Islet precursor cell (in vitro differentiated cells): ENCODE measurements at places on chromosomes 6 and 20.
A peak's percentile ranks its signal among the peaks of the same experiment; 100 is the strongest.

- no peak for DNase-seq
Measured at GRCh38 chr6:165615636-165616035, 47.4 kb downstream of the PDE10A start.

DNA sequence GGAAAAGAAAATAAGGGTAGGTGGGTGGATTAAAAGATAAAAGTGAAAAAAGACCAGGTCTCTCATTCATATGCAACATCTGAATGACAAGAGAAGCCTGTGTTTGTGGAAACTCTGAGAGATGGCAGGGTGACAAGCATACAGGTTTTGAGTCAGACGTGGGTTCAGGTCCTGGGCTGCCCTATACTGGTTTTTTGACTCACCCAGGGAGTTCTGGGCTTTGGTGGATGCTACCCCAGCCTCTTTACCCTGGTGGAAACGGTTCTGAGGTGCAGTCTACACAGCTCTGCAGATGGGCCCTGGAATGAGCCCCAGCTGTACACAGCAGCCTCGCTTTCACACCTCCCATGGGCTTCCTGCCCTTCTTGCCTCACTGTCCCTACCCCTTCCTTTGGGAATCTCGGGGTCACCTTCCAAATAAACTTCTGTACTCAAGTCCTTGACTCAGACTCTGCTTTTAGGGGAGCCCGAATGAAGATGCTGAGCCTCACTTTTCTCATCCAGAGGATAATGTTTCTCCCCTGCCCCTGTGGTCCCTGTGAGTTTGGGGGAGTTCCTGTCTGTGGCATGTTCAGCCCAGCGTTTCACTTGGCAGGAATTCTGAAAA lies 77.7 kb upstream of the CLDN20 start:
- DNase-seq: peak; percentile 66

DNA sequence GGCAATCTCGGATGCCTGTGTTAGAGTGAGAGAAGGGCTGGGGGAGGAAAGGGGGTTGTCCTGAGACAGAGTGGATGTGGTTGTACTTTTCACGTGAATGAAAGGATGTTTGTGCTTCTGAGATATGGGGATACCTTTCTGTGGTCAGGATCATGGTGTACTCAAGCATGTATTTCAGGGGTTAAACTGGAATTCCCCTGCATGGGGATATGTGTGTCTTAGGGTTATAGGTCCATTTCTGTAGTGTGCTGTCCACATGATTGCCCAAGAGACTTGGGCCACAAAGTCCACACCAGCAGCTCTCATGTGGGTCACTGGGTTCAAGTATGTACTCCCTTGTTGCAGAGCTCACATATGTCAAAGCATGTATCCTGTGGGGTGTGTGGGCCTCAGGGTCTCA lies 10.5 kb downstream of the SYNGAP1 start:
- DNase-seq: no peak

DNA sequence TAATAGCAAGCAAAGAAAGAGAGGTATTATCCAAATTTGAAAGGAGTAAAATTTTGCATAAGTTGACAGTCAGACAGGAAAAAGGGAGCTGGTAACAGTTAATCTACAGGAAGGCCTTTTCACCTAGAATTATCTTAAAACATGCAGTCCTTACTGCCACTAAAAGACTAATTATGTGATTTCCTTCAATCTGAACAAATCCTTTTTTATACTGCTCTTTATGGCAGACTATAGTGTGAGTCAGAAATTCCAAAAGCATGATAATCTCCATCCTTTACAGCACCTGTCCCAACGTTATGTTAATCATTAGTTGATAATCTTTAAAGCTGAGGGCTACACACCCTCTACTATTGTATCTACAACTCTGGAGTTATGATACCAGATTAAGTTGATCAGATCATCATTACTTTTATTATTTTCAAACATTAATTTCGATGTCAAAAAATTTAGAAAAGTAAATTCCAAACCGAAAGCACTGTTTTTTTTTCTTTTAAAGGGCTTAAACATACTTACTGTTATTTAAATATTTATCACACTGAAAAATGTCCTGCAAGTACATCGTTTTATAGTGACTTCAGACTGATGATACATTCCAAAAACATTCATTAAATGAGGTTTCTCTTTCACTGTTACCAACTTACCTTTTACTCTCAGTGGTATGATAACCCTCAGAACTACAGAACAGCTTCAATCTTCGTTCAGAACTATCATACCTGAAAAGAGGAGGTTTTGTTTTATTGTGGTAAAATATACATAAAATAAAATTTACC lies 33.2 kb upstream of the AKAP7 start:
- no peak for DNase-seq

GRCh38 chr6:30778001-30778635 lies 33.8 kb upstream of the IER3 start:
- no peak for DNase-seq

- DNase-seq: no peak
Measured at GRCh38 chr6:80245043-80245442, 138.6 kb downstream of the BCKDHB start.

GRCh38 chr20:49306903-49307620 lies 29.2 kb upstream of the ZNFX1 start:
- no peak for DNase-seq

- DNase-seq: no peak
Measured at GRCh38 chr6:168332020-168332419, 12.4 kb upstream of the DACT2 start.

DNA sequence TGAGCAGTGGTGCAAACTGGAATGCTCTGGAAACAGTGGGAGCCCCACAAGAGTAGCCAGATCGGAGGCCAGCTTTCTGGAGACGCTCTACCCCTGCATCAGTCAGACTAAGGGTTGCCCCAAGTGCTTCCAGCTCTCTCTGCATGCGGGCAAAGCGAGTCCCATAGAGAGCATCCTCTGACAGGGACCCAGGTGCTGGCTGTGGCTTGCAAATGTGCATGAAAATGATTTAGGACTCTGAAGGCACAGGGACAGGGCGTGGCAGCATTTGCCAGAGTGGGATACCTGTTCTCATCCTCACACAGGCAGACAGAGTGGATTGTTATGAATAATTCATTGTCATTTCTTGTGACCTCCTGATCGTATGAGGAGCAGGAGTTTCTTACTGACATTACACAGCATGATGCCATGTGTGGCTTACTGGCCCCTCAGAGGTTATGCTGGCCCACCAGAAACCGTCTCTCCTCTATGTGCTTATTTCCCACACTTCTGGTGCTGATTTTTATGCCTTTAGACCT lies 10.3 kb downstream of the RIN2 start:
- DNase-seq: no peak

GRCh38 chr20:57651881-57652605 lies 31.8 kb upstream of the ZBP1 start:
- peak; percentile 16 for DNase-seq

DNA sequence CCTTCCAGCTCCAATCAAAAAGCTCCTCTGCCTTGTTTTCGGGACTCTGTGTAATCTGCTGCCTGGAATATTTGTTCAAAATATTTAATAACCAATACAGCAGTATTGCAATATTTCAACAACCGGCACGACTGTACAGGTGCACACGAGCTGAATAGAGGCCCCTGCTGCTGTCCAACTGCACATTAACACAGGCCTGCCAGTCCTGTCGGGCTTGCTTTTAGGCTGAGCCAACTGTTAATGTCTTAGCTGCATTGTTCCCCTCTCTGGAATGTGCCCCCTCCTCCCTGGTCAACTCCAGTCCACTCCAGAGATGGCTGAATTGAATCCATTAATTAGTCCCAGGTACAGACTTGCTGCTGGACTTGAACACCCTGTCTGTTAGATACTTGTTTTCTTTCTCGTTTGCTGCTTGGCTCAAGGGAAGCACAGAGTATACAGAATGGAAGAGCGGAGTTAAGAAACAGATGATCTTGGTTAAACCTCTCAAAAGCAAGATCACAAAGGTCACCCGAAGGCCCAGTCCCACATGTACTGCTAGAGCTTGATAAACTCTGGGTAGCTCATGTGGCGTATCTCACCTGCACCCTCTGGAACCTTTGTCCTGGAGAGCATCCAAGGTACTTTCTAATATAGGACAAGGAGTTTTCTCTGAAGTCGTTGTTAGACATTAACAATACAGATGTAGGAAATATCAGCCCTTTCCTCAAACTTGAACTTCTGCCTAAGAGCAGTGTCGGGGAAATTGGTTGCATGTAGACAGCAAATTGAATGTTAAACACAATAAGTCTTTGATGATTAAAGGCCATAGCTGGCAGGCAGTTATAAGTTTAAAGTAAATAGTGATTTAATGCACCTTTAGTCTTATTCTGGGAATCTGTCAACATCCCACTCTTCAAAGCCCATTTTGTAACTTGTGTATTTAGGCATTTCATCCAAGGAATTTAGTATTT lies 31.9 kb downstream of the SHLD1 start:
- peak; percentile 80 for DNase-seq

DNA sequence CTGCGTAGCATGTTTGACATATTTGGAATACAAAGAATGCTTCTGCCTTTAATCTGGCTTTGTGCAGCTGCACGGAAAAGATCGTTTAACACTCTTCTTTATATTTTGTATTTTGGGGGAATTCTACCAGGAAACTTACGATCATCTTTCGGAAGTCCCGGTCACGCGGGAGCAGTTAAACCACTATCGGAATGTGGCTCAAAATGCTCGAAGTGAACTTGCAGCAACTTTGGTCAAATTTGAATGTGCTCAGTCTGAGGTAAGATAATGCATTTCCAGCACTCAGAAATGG lies 42.3 kb downstream of the CCDC170 start:
- no peak for DNase-seq

GRCh38 chr6:112198582-112198981 lies 55.8 kb downstream of the LAMA4 start:
- DNase-seq: no peak

- peak; percentile 51 for DNase-seq
Measured at GRCh38 chr20:38202982-38203293, 37.9 kb upstream of the TGM2 start.

GRCh38 chr6:131992557-131992956 lies 41.4 kb upstream of the CCN2 start:
- no peak for DNase-seq

GRCh38 chr6:5569491-5569890 lies 308.2 kb downstream of the FARS2 start:
- no peak for DNase-seq

GRCh38 chr20:17457079-17457478 lies 74.1 kb downstream of the BFSP1 start:
- DNase-seq: peak; percentile 26

DNA sequence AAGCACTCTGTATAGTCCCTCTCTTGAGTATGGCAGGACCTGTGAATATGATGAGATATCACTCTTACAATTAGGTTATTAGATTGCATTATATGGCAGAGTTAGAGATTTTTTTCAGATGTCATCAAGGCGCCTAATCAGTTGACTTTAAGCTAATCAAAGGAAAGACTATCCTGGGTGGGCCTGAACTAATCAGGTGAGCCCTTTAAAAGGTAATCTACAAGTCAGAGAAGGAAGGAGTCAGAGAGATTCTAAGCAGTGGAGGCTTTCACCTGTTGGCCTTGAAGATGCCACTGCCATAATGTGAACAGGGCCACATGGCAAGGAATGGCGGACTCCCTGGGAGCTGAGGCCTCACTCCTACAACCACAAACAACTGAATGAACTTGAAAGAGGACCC lies 151.5 kb downstream of the BFSP1 start:
- DNase-seq: no peak

DNA sequence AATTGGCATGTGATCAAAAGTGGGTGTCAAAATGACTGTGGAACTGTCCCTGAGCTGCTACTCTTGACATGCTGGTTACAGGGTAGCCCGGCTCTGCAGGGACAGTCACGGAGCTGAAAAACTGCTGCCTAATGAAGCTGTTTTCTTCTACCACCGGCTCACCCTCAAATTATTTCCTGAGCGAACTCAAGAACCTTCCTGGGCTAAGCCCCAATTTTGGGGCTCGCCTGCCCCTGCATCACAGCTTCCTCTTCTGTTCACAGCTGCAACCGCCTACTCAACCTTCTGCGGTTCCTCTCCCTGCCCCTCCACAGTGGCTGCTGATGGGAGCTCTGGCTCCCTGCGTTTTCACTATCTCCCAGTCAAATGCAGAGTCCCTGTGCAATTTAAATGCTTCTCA lies 110.8 kb upstream of the MLN start:
- no peak for DNase-seq

DNA sequence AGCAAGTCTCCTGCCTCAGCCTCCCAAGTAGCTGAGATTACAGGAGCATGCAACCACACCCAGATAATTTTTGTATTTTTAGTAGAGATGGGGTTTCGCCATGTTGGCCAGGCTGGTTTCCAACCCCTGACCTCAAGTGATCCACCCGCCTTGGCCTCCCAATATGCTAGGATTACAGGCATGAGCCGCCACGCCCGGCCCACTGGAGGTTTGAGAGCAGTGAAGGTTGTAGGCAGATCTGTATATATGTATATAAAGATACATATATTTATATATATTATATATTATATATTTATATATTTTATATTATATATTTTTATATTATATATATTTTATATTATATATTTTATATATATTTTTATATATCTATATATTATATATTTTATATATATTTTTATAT lies 38.2 kb upstream of the TTPAL start:
- no peak for DNase-seq

DNA sequence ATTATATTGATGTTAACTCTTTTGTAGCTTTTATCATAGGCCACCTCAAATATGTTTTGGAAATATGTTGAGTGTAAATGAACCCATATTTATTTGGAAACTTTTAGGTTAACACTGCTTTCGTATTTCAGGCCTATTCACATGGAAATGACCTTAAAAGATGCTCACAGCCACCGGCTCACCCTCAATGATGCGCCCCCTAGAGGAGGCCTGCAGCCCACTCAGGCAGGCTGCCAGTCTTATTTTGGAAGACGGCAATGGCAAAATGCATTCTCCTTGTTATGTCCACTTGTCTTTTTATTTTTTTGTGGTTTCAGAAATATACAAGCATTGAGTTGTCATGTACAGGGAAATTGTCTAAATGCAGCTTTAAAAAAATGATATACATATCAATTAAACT lies 869.7 kb downstream of the PHF3 start:
- DNase-seq: peak; percentile 65

DNA sequence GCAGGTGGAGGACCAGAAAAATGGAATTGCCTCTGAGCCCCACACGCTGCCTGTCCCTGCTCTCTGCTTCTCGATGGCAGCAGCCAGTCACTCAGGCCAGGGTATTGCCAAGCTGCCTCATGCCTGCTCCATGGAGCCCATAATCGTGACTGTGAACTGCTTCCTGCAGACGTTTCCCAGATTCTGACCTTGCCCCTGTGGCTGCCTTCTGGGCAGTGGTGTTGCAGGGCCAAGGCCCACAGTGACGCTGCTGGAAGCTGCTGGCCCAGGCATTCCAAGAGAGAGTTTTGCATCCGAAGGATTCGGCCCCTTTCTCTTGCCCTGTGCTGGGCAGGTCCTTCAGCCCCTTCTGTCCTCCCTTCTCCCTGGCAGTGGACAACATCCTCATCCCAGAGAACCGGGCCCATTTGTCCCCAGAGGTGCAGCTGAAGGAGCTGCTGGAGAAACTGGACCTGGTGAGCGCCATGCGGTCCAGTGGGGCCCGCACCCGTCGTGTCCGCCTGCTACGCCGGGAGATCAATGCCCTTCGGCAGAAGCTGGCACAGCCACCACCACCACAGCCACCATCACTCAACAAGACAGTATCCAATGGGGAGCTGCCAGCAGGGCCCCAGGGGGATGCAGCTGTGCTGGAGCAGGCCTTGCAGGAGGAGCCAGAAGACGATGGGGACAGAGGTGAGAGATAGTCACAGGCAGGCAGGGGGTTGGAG lies 14.5 kb downstream of the BRPF3 start:
- DNase-seq: no peak

- DNase-seq: no peak
Measured at GRCh38 chr6:166903027-166903426, 53.3 kb downstream of the RNASET2 start.
